ENCODE measurements at places on chromosomes 5 and 9.
A peak's percentile ranks its signal among the peaks of the same experiment; 100 is the strongest.

- peak; percentile 72 for DNase-seq
Observed at GRCh38 chr9:72038890-72039410, 21.5 kb downstream of the C9orf57 start.

DNA sequence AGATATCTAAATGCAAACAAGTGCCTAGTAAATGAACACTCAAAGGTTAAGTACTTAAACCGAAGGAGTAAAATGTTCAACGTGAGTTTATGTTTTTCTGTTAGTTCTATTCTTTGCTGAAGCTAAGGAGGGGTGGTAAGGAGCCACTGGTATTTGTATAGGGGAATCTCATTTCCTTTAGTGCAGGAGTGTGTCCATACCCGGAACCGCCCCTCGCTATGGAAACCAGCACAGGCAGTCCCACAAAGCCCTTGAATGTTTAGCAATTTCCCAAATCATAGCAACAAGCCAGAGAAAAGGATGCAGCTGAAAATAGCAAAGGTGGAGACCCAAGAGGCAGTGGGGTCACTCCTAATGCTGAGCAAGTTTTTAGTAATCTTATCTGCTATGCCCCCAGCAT lies 78.8 kb upstream of the STK32A start:
- DNase-seq: no peak

DNA sequence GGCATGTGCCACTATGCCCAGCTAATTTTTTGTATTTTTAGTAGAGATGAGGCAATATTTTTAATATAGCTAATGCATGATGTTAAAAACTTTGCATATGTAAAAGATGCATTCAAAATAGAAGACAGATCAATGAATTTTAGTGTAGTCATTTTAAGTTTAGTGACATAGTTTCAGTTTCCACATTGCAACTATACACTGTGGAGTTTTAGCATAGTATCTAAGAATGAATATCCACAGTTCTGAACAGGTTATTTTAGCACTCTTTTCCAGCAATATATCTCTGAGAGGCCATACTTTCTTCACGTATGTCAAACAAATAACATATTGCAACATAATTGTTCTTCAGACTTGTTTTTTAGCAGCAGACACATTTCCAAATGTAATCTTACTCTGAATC lies 39.3 kb downstream of the RAB24 start:
- DNase-seq: no peak

- DNase-seq: no peak
Observed at GRCh38 chr5:125236007-125236406, 489.6 kb upstream of the ZNF608 start.

- no peak for DNase-seq
Observed at GRCh38 chr9:83996126-83996525, 15.5 kb downstream of the RMI1 start.

GRCh38 chr9:26261503-26262330 lies 583.5 kb upstream of the TUSC1 start:
- DNase-seq: no peak

DNA sequence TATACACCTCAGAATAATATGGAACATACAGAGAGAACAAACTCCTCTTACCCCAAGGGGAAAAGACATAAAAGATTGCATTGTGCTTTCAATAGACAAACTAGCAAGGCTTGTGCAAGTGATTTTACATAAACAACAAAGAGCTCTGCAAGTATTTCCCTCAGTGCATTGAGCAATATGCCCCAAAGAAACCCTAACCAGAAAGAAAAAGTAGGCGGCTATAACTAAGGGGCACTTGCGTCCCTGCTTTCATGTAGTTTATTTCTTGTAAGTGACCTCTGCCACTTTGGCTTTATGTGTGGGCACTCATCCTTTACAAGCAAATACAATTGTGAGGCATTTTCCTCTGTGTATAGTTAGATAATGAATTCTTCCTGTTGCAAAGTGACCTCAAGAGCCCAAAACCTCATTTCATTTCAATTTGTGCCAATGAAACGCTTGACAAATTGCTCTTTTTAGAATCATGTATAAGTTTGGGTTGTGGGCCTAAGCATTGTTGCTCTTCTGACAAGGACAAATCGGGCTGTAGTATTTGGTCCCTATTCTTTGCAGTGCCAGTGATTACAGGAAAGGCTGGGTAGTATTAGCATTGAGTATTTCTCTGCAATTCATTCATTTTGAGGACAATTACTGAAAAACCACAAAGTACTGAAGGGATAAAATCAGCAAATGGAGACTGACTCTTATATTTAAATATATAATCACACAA lies 282.2 kb downstream of the DTWD2 start:
- DNase-seq: no peak

DNA sequence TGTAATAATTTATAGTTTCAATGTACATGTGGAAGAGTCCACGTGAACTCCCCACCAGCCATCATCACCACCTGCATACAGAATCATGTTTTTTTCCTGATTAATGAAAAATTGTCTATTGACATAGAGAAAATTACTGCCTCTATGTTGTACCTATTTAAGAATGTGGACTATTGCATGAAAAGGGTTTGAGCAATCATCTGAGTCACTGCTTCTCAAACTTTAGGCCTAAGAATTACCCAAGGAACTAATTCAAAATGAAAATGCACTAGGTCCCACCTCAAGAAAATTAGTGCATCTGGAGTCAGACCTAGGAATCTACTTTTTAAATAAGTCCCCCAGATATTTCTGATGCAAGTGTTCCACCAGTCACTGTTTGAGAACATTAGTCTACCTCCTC lies 709.3 kb downstream of the MAT2B start:
- no peak for DNase-seq

DNA sequence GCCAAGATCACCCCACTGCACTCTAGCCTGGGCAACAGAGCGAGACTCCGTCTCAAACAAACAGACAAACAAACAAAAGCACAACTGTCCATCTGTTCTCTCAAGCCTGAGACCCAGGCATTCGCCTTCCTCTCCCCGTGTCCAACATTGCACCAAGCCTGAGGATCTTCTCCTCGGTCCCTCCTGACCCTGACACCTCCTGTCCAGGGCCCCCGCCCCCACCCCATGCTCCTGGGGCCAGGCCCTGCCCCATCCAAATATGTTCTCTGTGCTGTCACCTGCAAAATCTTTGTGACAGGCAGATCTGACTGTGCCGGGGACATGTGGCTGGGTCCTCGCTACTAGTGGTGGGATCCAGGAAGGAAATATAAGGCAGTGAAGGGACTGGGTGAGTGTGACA lies 33.4 kb upstream of the UNC5A start:
- no peak for DNase-seq

DNA sequence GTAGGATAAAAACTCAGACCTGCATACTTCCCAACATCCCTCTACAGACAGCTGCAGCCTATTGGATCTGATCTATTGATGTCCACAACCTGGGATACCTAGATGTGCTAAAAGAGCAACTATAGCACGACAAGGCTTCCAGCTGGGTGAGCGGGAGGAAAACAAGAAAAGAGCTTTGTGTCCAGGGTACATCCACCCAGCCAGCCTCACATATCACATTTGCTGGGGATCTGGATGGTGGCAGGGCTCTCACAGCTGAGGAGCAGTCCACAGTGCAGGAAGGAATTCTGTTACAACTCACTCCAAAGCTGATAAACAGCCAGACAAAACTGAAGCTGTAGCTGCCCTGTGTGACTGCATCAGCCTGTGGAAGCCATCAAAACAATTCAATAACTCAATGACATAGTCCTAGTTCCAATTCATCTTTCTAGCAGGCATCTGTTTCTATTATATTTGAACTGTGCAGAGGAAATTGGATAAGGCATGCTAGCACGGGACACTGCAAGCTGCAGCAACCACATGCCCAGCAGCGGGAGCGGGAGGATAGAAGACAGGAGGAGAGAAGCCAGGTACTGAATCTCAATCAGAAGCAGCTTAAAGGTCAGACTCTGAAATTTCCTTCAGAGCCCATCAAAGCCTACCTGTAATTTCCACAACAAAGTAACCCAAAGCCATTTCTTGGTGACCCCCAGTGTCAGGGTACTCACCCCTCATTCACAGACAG lies 45.0 kb downstream of the MED10 start:
- no peak for DNase-seq

DNA sequence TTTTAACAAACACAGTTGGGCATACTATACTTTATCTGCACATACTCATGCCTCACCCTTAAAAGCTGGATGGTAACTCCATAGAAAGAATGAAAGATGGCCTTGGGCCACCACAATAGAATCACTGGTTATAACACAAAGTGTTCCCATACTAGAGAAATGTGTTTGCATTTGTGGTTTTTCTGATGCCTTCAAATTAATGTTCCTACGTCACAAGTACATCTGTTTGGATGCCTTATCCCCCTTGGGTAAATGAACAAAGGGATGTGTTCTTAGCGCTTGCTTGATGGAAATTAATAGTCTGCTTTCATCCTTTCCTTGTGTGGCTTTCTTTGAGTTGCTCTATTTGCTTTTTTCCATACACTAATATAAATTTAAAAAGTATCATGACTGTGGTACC lies 291.1 kb upstream of the PDE4D start:
- DNase-seq: no peak

DNA sequence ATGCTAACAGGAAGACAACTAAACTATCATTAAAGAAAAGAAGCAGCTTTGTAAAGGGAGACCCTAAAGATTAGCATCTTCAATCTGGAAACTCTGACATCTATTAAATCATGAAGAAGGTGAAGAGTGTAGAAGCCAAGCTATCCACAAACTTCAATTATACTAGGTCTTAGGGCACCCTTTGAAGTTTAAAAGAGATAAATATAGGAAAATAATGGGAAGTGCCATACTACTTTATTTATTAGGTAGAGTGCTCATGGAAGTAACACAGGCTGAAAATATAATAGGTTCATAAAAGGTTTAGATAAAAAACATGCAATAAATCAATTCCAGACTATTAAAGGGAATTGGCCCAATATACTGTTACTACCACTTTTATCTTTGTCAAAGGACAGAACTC lies 19.9 kb downstream of the CDH10 start:
- DNase-seq: no peak

GRCh38 chr5:101535626-101536025 lies 632.5 kb upstream of the ST8SIA4 start:
- no peak for DNase-seq

DNA sequence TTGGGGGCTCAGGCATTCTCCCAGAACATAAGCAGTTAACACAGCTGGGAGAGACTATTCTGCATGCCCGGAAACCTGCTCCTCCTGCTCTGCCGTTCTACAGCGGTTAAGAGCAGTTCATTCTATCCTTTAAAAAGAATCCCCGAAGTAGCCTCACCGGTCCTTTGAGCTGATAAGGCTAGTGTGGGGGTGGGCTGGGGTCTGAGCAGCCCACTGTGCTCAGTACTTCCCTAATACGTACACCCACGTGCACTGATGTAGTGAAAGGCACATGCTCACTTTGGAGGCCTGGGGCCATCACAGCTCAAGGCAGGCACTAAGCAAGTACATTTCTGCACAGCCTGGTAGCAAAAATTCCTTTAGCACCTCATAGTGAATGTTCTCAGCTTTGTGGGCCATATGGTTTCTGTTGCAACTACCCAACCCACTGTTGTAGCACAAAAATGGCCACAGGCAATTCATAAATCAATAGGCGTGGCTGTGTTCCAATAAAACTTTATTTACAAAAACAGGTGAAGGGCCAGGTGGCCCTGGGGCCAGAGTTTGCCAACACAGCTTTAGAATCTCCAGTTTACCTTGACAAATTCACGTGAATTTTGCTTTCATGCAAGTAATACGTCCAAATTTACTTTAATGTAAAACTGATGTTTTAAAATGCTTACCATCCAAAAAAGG lies 136.4 kb downstream of the ZNF354C start:
- DNase-seq: no peak

GRCh38 chr5:141903261-141903660 lies 20.4 kb upstream of the DELE1 start:
- no peak for DNase-seq

DNA sequence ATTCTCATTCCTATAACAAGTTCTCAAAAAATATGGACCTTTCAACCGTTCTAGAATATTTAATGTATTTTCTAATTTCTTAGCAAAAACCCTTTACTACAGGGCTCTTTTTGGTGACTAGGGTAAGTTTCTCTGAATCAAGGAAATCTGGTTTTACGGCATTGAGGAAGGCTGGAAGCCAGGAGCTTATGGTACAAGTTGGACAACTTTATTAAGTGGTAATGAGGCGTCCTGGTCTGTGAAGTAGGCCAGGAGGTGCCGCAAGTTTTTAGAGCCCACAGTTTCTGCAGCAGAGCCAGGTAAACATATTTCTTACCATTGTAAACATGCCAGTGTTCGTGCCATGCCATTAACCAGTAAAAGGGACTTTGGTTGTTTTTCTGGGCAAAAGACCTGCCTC lies 14.6 kb upstream of the C1QTNF3 start:
- DNase-seq: no peak
